ENCODE measurements at places on chromosomes 3 and 15.
A peak's percentile ranks its signal among the peaks of the same experiment; 100 is the strongest.

DNA sequence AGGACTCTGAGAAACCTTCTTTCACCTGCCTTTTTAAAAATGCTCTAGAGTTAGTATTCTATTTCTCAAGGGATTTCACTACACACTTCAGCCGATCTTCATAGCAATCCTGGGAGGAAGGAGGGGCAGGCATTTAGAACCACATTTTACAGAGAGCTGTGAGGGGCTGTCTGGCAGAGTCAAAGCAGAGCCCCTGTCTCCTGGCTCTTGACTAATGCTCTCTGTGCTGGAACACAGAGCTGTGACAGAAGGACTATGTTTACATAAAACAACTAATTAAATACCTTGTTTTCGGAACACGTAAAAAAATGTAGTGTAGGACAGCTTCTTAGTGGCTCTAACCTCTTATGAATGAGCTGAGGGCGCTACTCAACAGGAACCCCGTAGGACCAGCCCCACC lies 7.6 kb upstream of the SPTBN5 start:
- DNase-seq, result no peak

DNA sequence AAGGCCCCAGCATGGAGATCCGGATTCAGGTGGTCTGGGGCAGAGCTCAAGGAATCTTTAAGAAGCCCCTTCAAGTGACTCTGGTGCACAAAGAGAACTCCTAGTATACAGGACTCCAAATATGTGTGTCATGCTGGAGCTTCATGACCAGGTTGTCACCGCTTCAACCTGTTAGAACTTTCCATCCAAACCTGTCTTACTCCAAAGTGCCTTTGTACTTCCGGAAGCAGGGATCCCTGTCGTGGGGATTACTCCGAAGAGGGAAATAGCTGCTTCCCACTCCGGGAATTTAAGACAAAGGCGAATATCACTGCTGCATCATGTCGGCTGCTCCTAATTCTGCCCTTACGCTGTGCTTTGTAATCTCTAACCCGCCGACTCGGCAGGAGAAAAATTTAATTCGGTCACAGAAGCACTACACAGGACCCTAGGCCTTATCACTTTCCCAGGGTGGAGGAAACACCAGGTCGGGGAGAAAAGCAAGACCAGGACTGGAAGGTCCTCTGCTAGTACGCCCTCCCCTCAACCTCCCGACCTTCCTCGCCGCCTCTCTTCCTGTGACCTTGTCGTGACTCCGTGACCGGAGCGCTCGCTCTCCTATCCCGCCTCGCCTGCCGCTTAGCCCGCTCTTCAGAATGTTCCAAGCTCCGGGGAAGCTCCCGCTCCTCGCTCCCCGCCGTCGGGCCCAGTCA lies 730 bp downstream of the HIGD1A start:
- no peak for DNase-seq

GRCh38 chr15:96535148-96535547 lies 204.6 kb downstream of the NR2F2 start:
- no peak for DNase-seq

DNA sequence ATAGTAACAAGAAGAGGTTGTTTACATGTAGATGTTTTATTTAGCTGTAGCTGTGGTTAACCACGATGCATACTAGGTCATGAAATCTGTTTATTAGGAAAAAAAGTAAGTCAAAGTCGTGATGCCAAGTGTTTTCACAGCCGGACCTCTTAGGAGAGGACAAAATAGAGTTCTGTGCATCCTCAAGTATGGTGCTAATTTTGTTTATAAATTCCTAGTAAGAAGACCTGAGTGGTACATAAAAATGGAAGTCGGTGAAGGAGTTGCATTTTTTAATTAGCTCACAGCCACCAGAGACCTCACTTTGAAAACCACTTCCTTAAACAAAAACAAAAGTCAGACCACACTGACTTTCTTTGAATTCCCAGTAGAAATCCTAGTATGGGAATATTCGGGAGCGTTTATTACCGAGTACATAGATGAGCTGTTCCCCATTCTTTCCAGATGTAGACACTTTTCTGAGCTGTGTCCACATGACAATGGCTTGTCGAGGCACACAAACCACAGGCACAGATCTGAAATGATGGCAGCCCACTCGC lies 143.6 kb upstream of the UBE2E1 start:
- DNase-seq, result no peak

DNA sequence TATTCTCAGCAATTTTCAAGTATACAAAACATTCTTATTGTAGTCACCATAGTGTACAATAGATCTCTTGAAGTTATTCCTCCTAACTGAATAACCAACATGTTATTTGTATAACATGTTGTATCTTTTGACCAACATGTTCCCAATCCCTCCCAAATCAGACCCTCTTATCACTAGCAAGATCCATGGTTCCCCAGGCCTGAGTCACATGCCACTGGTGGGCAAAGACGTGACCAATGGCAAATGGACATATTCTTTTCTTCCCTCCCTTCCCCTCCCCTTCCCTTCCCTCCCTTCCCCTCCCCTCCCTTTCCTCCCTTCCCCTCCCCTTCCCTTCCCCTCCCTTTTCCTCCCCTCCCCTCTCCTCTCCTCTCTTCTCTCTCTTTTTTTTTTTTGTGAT lies 45.4 kb downstream of the AMOTL2 start:
- DNase-seq, result no peak

DNA sequence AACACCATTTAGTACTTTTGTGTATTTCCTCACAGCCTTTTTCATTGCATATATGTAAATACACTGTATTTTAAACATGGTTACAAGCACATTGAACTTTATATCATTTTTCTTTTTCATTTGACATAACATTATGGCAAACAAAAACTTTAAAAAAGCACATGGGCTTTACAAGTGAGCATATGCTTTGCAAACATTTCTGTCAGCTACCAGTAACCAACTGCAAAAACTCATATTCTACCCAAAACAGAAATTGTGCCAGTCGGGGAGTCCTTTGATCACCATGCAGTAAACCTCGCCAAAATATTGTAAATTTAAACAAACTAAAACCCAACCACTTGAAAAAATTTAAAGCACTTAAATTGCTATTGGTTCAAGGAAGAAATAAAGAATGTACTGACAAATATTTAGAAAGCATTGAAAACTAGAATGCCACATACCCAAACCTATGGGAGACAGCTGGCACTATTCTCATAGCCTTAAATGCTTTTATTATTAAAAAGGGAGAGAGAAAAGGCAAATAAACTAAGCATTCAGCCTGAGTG lies 24.4 kb downstream of the ZNF710 start:
- no peak for DNase-seq

DNA sequence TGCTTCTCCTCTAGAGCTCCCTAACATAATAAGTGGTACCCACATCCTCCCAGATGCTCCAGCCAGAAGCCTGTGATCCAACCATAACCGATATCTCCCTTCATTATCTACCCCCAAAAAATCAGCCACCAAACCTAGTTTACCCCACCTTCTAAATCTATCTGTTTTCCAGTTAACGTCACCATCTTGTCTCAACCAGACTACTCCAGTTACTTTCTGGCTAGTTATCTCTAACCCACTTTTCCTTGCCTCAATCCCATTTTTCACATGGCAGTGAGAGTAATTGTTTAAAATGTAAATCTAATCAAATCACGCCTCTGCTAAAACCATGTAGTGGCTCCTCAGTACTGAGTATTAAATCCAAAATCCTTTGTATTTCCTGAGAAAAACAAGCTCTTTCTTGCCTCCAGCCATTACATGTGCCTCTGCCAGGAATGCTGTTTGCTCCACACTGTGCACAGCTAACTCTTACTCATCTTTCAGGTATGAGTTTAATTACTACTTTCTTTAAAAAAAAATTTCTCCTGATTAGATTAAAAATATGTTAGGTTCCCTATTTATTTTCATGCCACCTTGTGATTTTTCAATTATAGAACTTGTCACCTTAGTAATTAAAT lies 15.4 kb downstream of the CCDC54 start:
- DNase-seq, result no peak

DNA sequence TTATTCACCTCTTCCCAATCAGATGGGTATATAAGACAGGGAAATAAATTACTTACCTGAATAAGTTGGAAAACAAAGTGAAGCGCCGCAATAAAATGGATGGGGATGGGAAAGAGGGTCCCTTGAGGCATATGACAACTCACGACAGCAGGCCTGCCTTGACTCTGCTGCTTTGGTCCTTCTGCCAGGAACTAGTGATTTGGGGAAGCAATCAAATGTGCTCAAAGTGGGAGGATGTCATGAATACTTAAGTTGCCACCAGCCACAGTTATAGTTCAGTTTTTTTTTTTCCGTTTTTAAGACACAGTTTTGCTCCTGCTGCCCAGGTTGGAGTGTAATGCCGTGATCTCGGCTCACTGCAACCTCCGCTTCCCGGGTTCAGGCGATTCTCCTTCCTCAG lies 4.6 kb downstream of the PARL start:
- DNase-seq, result no peak

DNA sequence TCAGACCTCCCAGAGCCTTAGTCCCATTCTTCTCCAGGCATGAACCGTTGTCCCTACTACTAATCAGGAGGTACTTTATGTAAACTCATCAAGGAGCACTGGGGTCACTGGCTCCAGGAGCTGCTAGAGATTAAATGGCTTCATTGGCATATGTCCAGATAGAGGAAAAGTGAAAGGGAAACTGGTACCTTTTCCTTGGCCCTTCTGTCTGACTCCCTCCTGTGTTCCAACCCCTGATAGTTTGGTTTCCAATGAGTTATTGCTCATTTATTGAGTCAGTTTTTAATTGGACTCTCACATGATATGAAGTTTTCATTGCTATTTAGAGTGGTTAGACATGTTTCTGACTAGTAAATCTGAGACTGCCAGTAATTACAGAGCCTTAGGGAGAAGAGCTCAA lies 130.5 kb upstream of the BFSP2 start:
- DNase-seq, result no peak

GRCh38 chr3:123854905-123855304 lies 29.2 kb downstream of the MYLK start:
- no peak for DNase-seq

DNA sequence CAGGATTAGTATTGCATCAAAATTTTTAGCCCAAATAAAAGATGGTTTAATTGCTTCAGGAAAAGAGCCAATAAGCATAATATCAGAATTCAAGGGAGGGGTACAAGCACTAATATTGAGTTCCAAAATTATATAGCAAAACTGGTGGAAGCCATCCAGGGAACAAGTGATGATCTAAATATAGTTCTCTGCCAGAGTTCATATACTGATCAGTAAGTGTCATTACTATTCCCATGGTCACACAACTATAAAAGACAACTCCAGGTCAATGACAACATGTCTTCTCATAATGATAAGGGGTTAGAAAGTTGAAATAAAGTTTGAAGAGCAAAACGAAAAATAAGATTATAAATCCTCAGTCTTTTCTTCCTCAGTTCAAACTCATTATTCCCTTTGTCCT lies 57.4 kb downstream of the ZNF280D start:
- DNase-seq, result no peak

GRCh38 chr3:184261270-184261853 lies at the start of gene CAMK2N2:
Gene CAMK2N2, minus strand, starts transcription at chr3:184261553. Its CDS starts 268 bp downstream, at chr3:184261285.
- peak; percentile 53 for DNase-seq

DNA sequence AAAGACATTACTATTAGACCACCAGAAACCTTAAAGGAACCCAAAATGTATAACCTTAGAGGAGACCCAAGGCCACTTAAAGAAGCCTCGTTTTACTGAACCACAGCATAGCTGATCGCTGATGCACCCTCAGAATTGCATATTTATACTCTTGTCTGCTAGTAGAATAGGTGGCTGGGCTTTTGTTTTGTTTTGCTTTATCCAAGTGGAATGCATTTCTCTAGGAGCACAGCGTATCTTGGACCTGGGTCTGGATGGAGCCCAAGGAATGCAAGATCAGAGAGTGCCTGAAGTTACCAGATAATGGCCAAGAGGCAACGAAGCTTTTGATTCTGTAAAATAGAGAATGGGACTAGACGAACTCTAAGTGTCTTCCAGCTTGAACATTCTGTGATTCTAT lies 129.2 kb upstream of the COL8A1 start:
- no peak for DNase-seq

DNA sequence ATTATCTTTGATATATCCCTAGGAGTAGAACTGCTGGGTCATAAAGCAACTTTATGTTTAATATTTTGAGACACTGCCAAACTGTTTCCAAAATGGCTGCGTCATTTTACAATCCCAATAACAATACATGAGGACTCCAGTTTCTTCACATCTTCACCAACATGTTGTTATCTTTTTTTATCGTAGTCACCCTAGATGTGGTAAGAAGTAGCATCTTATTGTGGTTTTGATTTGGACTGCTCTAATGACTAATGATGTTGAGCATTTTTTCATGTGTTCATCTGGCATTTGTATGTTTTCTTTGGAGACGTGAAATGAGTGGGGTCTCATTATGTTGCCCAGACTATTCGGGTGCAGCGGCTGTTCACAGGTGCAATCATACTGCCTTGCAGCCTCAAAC lies 83.8 kb downstream of the MAP4 start:
- no peak for DNase-seq

GRCh38 chr15:73694419-73694818 lies 10.2 kb downstream of the CD276 start:
- DNase-seq, result no peak

GRCh38 chr3:58336135-58336882 lies 3.6 kb downstream of the PXK start:
- DNase-seq, result peak; percentile 92

- no peak for DNase-seq
These were observed 163.6 kb upstream of the NDN start for GRCh38 chr15:23850666-23851065.

GRCh38 chr3:4813909-4814304 lies 165.3 kb upstream of the BHLHE40 start:
- no peak for DNase-seq

DNA sequence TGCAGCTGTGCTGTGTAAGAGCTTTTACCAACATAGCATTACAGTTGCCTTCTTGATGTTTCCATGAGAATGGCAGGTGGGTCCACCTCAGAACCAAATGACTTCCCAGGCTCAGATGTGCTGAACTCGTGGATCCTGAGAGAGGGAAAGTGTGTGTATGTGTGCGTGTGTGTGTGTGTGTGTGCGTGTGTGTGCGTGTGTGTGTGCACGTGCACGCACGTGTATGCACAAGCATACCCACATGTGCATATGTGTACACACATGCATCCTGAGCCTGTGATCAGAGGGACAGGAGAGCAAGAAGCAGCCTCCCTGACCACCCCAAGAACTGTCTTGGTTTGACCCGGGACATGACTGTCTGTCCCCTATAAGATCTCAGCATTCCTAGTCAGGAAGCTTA lies 48.1 kb downstream of the CHDH start:
- DNase-seq, result no peak

GRCh38 chr15:65196637-65197336 lies 11.6 kb upstream of the CLPX start:
- no peak for DNase-seq
